Hippocampal formation (tissue), 2 donors: ENCODE measurements at places on chromosomes 11 and 22.

GRCh38 chr22:24697172-24697571, 77.3 kb downstream of the PIWIL3 start:
- DNase-seq = no peak

DNA sequence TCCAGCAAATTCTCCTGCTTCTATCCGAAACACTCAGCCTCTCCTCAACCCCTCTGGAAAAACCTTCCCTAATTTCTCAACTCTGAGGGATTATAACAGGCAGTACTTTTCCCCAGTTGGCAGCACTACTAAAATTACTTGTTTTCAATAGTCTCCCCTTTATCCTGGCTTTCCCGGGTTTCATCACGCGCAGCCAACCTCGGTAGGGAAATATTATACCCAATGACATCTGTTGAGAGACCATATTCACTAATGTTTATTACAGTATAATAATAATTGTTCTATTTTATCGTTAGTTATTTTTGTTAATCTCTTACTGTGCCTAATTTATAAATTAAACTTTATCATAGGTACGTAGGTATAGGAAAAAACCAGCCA, 330 bp upstream of the POLD3 start:
- DNase-seq = no peak

DNA sequence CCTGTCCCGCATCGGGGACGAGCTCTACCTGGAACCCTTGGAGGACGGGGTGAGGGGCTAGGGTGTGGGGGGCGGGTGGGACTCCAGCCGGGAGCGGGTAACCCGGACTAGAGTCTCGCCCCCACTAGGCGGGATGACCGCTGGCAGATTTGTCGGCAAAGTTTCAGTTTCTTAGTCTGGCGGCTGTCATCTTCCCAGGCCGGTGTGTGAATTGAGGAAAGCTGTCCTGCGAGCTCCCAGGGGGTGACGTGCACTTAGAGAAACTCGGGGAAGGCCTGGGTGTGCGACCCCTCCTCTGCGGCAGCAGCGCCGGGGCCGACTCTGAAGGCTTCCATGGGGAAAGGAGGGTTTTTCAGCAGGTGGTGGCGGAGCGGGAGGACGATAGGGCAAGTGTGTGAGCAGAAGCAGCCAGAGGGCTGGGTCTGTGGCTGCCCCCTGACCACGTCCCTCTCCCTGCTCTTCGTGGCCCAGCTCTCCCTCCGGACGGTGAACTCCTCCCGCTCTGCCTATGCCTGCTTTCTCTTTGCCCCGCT, 463 bp downstream of the RAD9A start:
- no peak for DNase-seq

- DNase-seq = no peak
Measured at GRCh38 chr11:117510646-117511045, 183.0 kb downstream of the CEP164 start.

GRCh38 chr11:62142921-62143320, 19.1 kb downstream of the INCENP start:
- DNase-seq = peak; percentile 12
